Pancreas (tissue), 10 donors: ENCODE measurements at places on chromosomes 6 and 20.
A peak's percentile ranks its signal among the peaks of the same experiment; 100 is the strongest.

- DNase-seq = no peak
Measured at GRCh38 chr20:38363004-38363747, 16.9 kb downstream of the LBP start.

- no peak for DNase-seq
Measured at GRCh38 chr6:73525546-73526330, 4.9 kb upstream of the EEF1A1 start.

DNA sequence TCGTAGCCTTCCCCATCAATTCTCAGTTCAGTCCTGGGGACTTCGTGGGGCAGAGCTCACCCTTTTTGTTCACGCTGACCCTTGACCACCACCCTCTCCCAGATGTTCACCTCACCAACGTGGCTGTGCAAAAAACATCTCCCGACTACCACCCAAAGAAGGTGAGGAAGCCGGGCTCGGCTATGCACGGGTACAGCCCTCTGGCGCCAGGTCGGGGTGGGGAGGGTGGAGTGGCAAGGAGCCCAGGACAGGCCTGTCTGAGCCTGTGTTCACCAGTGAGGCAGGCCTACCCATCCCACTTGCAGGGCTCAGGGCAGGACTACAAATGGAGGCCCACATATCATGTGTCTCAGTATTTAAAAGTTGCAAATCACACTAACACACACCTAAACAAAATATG is 18.1 kb downstream of the PDRG1 start:
- no peak for DNase-seq

- DNase-seq = no peak
Measured at GRCh38 chr20:34402461-34402860, 39.4 kb downstream of the ITCH start.

GRCh38 chr6:501891-502601 is 110.5 kb downstream of the IRF4 start:
- no peak for DNase-seq

GRCh38 chr6:111736005-111736608 is 130.4 kb upstream of the TRAF3IP2 start:
- DNase-seq = no peak

GRCh38 chr20:44745598-44746366 is at the start of gene KCNK15:
TSS of gene KCNK15 (plus strand) at chr20:44745865. CDS start at chr20:44745911, 46 bp downstream.
- peak; percentile 76 for DNase-seq

- DNase-seq = no peak
Measured at GRCh38 chr20:12966468-12967085, 42.2 kb upstream of the SPTLC3 start.

DNA sequence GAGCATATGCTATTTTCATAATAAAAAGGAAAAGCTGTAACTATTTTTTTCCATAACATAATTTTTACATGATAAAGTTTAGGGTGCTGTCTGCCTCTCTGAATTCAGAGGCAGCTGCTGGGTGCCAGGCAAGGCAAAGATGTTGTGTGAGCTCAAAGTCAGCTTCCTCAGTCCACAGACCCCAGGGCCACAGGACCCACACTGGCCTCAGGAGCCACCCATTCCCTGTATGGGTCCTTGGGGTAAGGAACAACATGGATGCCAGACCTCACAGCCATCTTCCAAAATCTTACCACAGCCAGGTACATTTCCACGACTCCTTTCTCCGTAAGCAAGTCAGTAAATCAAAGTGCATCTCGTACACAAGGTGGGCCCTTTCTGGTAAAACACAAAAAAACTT is 16.4 kb upstream of the MAFB start:
- DNase-seq = no peak

DNA sequence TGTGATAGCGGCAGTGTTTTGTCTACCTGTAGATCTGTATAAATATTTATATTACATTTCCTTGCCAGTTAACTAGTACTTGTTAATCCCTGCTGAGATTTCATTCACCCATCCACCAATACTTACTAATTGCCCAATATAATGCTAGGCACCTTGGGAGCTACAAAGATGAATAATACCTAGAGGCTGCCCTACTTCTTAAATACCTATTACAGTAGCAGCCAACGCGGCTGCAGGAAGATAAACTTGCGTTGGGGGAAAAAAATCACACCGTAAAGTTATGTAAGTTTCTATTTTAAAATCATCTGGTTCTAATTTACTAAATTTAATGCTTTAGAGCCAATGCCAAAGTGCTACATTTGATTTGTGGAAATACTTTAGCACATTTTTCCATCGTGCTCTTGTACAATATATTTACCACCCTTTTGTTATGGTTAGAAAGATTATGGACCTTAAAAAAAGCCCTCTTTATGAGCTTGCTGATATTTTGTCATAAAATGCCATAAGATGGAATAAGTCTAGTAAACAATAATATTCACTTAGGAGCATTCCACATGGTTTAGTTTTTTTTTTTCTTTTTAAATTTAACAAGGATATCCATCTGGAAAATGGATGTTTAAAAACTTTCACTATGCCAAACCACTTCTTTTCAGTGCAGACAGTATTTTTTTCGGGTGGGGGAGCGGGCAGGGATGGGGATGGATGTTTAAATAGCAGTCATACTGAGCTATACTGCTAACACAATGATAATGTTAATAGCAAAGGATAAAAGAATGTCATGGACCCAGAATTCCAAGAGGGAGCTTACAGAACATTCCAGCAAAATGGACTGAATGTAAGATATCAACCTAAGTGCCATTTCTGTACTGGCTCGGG is 13.2 kb upstream of the NEDD9 start:
- DNase-seq = no peak

- no peak for DNase-seq
Measured at GRCh38 chr6:168121303-168121665, 42.3 kb upstream of the FRMD1 start.

- no peak for DNase-seq
Measured at GRCh38 chr6:39073471-39074355, 25.1 kb downstream of the GLP1R start.

- DNase-seq = no peak
Measured at GRCh38 chr6:165984729-165985275, 182.8 kb downstream of the TBXT start.

DNA sequence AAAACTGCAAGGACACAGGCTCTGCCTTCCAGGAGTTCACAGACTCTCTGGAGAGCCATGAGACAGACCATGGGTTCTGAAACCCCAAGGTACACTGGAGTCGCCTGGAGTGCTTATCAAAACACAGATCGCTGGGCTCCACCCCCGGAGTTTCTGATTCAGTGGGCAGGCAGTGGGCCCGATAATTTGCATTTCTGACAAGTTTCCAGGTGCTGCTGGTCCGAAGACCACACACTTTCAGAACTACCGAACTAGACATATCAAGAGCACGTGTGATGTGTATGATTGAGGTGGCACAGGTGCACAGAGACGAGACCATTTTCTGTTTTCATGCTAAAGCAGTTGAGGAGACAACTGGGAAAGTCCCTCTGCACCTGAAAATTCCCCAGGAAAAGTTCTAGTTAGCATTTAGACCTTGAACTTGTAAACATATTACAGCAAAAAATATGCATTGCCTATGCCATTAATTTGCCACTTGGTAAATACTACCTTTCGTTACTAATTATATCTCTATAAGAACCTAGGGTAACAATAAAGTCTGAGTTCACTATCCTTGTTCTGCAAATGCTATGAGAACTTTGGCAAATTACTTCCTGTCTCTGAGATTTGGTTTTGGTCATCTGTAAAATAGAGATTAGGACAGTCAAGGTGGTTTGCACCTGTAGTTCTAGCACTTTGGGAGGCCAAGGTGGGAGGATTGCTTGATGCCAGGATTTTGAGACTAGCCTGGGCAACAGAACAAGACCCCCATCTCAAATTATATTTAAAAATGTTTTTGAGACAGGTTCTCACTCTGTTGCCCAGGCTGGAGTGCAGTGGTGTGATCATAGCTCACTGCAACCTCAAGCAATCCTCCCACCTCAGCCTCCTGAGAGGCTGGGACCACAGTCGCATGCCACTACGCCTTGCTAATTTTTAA is 14.3 kb upstream of the PIM1 start:
- no peak for DNase-seq

DNA sequence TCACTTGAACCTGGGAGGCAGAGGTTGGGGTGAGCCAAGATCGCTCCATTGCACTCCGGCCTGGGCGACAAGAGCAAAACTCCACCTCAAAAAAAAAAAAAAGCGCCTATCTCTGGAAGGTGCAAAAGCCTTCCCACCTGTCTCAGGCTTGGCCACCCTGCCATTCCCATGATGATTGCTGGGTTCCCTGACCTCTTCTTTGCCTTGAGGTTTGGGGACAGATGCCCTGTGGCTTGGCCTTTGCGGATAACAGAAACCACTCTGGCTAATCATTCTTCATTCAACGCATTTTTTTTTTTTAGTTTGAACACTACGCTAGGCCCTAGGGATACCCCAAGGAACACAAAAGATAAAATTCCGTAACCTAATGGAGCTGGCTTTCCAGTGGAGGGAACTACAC is 6.8 kb upstream of the HMGA1 start:
- DNase-seq = no peak

GRCh38 chr6:110545081-110545872 is 68.9 kb upstream of the SLC22A16 start:
- DNase-seq = no peak

GRCh38 chr6:143337201-143337949 is 113.1 kb downstream of the ADAT2 start:
- peak; percentile 33 for DNase-seq

DNA sequence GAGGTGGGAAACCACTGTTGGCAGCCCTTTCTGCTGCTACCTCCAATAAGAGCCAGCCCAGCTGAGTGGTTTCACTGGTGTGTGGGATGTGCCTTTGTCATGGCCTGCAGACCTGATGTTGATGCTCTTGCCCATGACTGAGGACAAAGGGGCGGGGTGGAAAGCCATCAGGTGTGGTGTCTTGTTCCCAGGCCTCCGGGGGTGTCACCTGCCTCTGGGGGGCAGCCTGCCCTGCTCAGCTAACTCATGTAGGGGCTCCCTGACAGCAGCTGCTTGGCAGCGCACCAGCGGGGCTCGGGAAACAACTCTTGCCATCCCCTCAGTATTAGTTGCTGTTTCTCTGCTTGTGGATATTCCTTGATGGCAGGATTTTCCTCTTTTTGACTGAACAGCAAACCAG is 91.3 kb downstream of the LYRM2 start:
- no peak for DNase-seq

GRCh38 chr6:97292671-97293070 is 9.7 kb upstream of the MMS22L start:
- DNase-seq = no peak

- no peak for DNase-seq
Measured at GRCh38 chr20:22404419-22405170, 179.8 kb downstream of the FOXA2 start.

DNA sequence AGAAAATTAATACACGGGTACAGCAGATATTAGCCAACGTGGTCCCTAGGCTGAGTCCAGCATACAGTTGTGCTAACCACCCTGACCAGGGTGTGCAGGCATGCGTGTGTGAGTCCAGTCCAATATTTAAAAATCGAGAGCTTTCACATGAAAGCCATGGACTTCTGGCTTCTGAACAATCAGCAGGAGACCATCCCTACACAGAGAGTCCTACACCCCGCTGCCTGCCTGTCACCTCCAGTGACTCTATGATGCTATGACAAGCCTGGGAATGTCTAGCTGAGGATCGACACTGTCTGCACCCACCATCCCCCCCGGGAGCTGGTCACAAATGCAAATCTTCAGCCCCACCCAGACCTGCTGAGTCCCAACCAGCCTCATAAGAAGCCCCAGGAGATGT is 7.9 kb downstream of the ACSS1 start:
- DNase-seq = no peak

DNA sequence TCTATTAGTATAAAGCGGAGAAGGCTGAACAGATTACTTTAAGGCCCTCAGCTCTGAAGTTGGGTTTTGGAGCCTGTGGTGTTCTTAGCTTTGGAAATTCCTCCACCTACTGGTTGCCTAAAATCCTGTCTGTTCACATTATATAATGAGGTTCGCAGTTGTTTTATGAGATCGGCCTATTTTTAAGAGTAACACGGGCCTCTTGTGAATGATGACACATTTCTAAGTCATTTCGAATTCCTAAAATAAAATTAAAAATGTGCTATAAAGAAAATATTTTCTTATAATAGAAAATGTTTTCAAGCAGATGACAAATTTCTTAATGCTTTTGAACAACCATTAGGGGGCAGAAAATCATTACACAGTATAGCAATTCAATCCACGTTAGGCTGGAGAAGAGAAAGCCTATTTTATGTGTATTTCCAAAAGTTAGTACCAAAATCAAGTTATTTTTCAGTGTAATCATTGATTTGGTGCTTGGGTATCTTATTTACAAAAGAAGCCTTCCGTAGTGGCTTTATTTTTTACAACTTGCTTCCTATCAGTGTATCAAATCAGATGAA is 15.8 kb upstream of the FAM8A1 start:
- no peak for DNase-seq

DNA sequence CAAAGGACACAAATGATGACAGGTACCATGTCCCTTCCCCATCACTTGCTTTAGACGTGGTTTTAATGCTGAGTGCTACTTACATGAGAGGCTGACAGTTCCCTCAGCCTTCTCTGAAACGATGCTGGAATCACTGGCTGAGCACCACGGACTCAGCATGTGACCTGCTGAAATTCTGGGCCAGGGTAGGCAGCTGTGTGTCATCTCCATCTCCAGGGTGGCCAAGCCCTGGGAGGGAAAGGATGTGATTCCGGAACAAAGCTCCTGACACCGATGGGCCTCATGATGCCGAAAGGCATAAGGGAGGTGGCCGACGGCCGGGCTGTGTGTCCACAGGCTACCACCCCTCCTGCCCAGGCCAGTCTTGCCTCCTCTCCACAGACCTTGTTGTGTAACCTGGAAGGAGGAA is 184.3 kb upstream of the CST7 start:
- DNase-seq = peak; percentile 6

DNA sequence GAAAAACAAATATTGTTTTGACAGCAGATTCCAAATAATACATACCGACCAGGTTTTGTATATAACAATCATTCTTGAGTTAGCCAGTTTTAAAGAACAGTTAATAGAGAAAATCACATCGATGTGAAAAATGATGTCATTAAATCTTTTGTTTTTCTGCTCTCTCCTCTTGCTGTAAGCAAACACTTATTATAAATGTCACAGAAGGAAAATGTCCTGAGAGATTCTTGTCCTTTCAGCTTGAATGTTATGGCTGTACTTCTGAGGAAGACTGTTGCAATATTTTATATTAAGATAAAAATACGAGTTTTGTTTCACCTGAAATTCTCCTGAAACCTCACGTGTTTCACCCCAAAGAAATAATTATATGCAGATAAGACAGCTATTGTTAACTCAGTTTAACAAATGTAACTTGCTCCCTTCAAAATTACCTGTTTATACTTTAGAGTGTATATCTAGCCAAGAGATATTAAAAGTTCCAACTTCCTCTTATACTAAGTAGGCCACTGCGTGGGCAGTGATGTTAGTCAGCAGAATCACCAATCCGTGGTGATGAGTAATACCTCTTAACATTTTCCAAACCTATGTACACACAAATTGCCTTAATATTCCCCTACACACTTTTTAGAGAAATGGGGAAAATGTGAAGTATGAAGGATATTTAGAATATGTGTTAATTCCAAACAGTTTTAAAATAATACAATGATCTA is 1111.4 kb upstream of the CITED2 start:
- DNase-seq = no peak

DNA sequence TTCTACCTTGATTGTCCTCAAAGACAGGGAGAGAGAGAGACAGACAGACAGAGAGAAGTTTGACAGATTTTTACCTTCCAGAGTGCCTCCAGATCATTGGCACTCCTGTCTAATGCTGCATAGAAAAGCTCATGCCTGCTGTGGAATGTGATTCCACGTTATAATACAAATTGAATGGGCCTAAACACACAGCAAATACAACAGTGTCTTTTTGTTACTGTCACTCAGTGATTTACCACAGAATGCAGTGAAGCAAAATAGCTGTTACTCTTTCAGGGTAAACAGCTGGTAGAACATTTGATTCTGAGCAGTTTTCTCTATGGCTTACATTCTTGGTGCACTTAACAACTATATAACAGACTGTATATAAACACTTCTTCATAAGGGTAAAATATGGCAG is 558.7 kb downstream of the LMBRD1 start:
- DNase-seq = no peak
